ENCODE measurements at places on chromosomes 2 and 18. TPM values are rescaled to one million over a fixed set of nuclear protein-coding genes. Genes with fewer than 3 reads are reported as not detected.

Gene PROKR1
- total RNA-seq, result not detected

Gene POTEI
- total RNA-seq, result not detected

Gene PGAP1
- 2.1 TPM for total RNA-seq

Gene ST8SIA3
- not detected for total RNA-seq

Gene SIX3
- total RNA-seq, result 2.9 TPM

Gene ANO7
- total RNA-seq, result 2.0 TPM

Gene CCDC178
- not detected for total RNA-seq

Gene RBKS
- 6.9 TPM for total RNA-seq

Gene RGPD3
- total RNA-seq, result 0.14 TPM

Gene TMEM17
- total RNA-seq, result 5.0 TPM

Gene IL36A
- not detected for total RNA-seq

Gene ST6GAL2
- 13.8 TPM for total RNA-seq

Gene TNFRSF11A
- total RNA-seq, result 7.8 TPM

Gene VWA3B
- not detected for total RNA-seq

Gene HOXD12
- total RNA-seq, result not detected

Gene NEB
- 0.36 TPM for total RNA-seq

Gene DAPL1
- total RNA-seq, result not detected

Gene TEKT4
- total RNA-seq, result not detected

Gene DNER
- total RNA-seq, result 10.4 TPM

Gene GKN2
- 1.9 TPM for total RNA-seq

Gene HAAO
- total RNA-seq, result not detected

Gene RIT2
- total RNA-seq, result not detected

Gene CNDP1
- total RNA-seq, result not detected

Gene LRRC30
- not detected for total RNA-seq

Gene IL1B
- total RNA-seq, result 0.26 TPM

Gene RNU2-63P
- not detected for total RNA-seq

Gene TMEM214
- 67.4 TPM for total RNA-seq

Gene COL4A4
- total RNA-seq, result 1.5 TPM

Gene CNGA3
- not detected for total RNA-seq

Gene COMMD1
- total RNA-seq, result 41.8 TPM

Gene DQX1
- total RNA-seq, result 0.10 TPM

Gene NEMP2
- total RNA-seq, result 7.1 TPM

Gene DTNA
- total RNA-seq, result 0.31 TPM

Gene CFAP65
- 0.16 TPM for total RNA-seq

Gene RAB6D
- not detected for total RNA-seq

Gene CRYGD
- total RNA-seq, result not detected

Gene LAMA1
- 0.07 TPM for total RNA-seq

Gene SPAST
- 15.5 TPM for total RNA-seq

Gene LIMS4
- total RNA-seq, result 0.85 TPM

Gene OSBPL6
- total RNA-seq, result 6.8 TPM

Gene HEATR5B
- 7.0 TPM for total RNA-seq

Gene ONECUT2
- total RNA-seq, result 0.37 TPM

Gene DNAH7
- 0.82 TPM for total RNA-seq

Gene CYP27C1
- total RNA-seq, result 3.2 TPM

Gene RPL37A
- total RNA-seq, result 4,231 TPM

Gene CFC1B
- total RNA-seq, result not detected

Gene UGP2
- total RNA-seq, result 113 TPM

Gene DSG4
- not detected for total RNA-seq

Gene SPATA3
- not detected for total RNA-seq

Gene BMP10
- not detected for total RNA-seq

Measured in A549 treated with Hydrocortisone at 1 μM for 4 hours (cell line).